ENCODE measurements at places on chromosomes 11 and 22.

- DNase-seq, result no peak
These were observed 31.7 kb upstream of the RRAS2 start for GRCh38 chr11:14390669-14391068.

- no peak for DNase-seq
These were observed 88.1 kb downstream of the XRRA1 start for GRCh38 chr11:74860743-74861142.

DNA sequence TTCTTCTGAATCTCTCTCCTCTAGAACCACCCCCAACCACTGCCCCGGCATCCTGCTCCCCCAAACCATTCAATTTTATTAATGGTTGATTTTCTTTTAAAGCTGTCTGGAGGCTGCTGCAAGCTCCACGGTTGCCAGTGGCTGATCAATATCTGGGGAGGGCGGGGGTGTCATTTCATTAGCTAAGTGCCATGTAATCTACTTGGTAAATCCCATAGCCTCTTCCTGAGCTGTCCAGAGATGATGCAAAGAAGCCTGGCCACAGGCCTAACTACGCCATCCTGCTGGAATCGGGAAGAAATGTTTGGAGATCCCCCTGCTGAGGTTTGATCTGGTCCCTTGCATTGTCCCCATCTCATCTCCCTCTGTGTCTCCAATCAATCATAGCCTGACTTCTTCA lies 440.1 kb downstream of the MIAT start:
- DNase-seq, result no peak

- DNase-seq, result no peak
These were observed 23.7 kb upstream of the SESN3 start for GRCh38 chr11:95254716-95255115.

GRCh38 chr11:120224361-120224760 lies 13.5 kb downstream of the OAF start:
- no peak for DNase-seq

DNA sequence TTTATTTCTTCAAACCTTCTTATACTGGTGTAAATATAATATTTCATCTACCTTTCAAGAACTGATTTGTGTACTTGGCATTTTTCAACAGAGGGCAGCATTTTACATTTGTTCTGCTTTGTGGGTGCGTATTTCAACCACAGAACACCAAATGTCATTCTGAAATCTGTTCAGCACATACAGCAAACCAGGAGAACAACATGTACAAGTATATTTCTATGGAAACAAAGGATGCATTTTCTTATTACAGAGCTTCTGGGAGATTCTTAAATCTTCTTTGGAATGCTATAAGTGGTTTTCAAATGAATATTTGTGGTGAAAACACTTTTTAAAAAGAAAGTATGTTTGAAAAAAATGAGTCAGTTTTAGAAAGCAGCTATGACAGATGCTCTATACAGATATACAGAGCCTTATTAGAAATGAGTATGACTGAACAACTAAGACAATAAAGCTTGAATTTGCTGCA lies 946.0 kb downstream of the FAM181B start:
- DNase-seq, result peak; percentile 64

- DNase-seq, result peak; percentile 94
These were observed 46.4 kb downstream of the MCM5 start for GRCh38 chr22:35446365-35446764.

DNA sequence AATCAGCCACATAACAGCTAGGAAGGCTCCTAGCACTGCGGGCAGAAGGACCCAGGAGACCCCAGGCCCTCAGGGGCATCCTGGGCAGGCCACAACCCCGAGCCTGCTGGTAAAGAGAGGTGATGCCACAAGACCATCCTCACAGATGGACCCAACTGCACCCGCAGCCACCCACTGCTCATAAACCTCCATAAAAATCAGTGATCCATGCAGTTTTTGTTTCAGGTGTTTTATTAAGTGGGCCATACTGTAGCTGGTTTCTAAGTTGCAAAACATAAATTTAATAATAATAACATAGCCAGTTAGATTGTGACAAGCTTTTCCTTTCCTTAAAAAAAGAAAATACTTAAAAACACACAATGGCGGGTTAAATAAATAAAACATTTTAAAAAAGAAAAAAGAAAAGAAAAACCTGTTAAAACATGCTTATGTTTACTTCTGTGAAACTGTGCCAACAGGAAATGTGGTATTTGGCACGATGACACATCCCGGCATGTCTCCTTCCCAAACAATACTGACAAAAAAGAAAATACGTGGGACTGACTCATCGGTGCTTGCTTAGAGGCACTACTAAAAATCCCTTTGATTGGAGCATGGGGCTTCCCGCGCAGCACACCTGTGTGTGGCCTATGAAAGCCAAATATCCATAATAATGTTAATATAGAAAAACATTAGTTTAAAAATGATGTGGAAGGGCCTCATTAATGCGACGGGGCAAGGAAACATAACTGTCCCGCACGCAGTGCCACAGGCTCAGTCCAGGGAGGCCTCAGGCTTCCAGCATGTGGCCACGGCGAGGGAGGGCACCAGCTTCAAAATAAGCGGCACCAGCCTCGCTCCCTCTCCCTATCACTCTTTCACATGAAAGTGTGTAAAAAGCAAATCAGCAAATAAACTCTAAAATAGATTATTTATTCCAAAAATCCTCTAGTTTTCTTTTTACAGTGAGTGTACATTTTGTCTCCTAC lies 47.5 kb upstream of the SCUBE2 start:
- DNase-seq, result peak; percentile 90

DNA sequence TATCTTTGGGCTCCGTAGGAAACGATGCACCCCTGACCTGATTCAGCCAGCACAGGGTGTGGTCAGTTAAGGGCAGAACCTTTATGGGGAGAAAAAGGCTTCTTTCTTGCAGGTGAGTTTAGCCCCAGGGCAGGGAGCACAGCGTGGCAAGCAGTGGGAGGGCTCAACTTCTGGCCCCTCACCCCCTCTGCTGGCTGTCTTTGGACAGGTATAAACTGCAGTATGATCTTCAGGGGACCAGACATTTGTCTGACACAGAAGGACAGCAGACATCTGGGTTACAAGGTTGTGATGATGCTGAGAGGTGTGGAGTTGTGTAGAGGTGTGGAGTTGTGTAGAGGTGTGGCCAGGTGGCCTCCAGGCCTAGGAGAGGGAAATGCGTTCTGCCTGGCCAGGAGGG lies 324.0 kb upstream of the PLET1 start:
- no peak for DNase-seq

DNA sequence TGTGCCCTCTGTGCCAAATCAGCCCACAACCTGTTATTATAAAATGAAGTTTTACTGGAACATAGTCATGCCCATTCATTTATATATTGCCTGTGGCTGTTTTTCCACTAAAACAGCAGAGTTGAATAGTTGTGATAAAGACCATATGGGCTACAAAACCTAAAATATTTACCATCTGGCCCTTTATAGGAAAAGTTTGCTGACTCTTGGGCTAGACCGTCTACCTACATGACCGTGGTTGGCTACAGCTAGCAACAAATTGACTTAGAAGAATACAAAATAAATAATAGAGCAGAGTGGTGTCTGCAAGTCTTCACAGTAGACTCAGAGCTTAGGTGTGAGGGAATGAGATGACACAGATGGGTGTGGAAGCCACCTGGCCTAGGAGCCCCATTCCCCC lies 11.2 kb upstream of the IL18BP start:
- DNase-seq, result no peak

DNA sequence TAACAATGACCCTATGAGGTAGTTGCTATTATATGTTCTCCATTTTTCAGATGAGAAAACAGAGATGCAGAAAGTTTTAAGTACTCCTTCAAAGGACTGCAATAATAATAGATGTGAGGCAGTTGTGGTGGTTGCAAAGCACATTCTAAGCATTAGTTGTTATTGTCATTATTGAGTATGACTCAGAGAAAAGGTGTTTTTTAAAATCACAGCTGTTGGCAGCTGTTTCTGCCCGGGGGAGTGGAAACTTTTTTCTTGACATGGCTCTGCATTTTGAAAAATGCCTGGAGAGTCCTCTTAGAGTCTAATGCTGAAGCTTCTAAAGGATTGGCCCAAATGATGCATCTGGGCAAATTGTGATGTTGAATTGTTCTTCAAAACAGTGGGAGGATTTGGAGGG lies 244.5 kb upstream of the MPPED2 start:
- DNase-seq, result peak; percentile 31

GRCh38 chr11:45385844-45386243 lies 99.7 kb upstream of the SYT13 start:
- DNase-seq, result no peak

Data from astrocyte of the hippocampus (primary cell).